Stimulated activated CD4-positive, alpha-beta T cell treated with anti-CD3 and anti-CD28 coated beads, TNF-alpha, amount 100 ng/mL, for 1 hour (primary cell): ENCODE measurements at places on chromosomes 5 and 9.

- no peak for DNase-seq
These were observed 413.5 kb upstream of the SMC2 start for GRCh38 chr9:103680581-103680980.

GRCh38 chr5:157455057-157455456 lies 5.0 kb upstream of the NIPAL4 start:
- no peak for DNase-seq

- DNase-seq, result no peak
These were observed 275.9 kb downstream of the ACTL7B start for GRCh38 chr9:108579757-108580439.

DNA sequence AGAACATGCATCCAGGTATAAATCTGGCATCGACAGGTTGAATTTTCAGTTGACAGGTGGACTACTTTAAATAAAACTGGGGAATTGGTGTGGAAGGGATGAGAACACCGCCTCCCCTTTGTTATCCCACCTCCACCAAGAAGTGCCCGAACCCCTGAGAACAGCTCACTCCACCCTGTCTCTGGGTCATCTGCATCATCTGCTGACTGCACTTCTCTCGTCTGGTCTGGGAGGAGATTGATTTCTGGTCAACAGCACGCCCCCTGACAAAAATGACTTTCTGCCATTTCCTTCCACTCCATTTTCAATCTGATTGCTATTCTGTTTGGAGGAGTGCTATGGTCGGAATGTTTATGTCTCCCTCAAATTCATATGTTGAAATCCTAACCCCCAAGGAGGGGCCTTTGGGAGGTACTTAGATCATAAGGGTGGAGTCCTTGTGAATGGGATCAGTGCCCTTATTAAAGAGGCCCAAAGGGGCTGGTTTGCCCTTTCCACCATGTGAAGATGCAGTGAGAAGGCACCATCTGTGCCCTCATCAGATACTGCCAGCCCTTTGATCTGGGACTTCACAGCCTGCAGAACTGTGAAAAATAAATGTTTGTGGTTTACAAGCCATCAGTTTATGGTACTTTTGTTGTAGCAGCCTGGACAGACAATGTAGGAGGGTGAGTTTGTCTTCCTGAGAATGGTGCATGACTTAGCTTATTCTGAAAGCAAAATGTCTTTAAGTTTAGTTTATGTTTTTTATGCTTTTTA lies 145.7 kb downstream of the EGFLAM start:
- no peak for DNase-seq

DNA sequence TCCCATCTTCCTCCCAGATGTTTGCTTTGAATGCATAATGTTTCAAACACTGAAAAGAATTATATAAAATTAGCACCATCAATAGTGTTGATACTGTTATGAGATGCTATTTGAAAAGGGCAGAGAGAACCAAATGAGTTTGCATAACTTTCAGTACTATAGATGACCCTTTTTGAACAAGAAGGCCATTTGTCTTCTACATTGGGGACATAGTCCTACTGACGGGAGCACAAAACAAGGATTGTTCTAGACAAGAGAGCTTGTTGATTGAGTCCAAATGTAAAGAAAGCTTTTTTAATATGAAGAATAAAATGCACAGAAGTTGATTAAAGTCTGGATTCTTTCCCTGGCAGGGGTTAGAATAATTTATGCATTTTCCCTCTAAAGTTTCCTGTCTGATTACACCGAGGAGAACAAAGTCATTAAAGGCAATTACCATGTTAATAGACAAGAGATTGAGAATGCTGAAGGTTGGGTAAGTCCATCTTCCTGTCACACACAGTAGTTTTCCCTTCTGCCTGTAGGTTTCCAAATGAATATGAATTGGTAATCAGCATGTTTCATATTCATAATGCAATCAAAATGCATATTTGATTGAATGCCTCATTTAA lies 32.8 kb upstream of the ADCY2 start:
- no peak for DNase-seq

DNA sequence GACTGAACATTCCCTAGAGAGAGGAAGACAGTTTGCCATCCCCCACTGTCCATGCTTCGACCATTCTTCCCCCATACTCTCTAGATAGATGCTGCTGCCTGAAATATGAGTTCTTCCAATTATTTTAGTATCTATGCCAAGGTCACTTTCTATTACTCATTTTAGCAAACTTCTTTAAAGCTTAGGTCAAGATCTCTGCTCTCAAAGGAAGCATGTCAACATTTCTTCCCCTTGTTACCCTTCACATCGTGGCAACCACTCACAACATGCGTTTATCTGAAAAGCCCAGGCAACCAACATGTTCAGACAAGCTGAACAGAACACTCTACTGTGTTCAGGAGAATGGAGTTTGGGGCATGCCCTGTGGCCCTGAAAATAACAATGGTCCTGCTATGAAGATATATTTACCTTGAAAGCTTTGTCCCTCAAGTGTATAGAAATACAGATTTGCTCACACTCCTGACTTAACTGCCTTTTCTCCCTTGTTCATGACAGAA lies 138.4 kb upstream of the KIF2A start:
- DNase-seq, result no peak
